ENCODE measurements at places on chromosomes 3 and 15. TPM values are rescaled to one million over a fixed set of nuclear protein-coding genes. Genes with fewer than 3 reads are reported as not detected.
A peak's percentile ranks its signal among the peaks of the same experiment; 100 is the strongest.

APOD gene
- total RNA-seq = not detected

NDUFB5 gene
- 77.7 TPM for total RNA-seq

CHDH gene
- total RNA-seq = 0.61 TPM

KLHL40 gene
- 0.44 TPM for total RNA-seq

GOLGA6D gene
- not detected for total RNA-seq

ATP13A5 gene
- total RNA-seq = not detected

GRCh38 chr3:124014366-124014942 lies 22.5 kb upstream of the ROPN1 start:
- DNase-seq = no peak

DNA sequence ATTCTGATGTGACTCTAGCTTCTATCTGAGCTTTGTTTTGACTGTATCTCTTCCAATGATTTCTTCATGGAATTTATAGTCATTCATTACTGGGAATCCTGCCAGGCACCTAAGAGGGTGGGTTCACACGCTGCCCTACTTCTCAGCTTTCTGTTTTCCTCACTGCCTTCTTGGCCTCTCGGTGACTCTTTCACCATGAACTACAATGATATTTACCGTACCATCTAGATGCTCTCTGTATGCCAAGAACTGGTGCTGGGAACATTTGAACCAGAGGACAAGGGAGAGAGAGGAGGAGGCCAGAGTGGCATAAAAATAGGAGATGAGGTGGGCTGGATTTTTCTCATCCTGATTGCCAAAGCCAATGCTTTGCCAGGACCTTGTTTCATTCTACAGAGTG lies 280.0 kb upstream of the P2RY1 start:
- DNase-seq = no peak

- DNase-seq = no peak
Measured at GRCh38 chr3:106048946-106049481, 180.2 kb upstream of the CBLB start.

DNA sequence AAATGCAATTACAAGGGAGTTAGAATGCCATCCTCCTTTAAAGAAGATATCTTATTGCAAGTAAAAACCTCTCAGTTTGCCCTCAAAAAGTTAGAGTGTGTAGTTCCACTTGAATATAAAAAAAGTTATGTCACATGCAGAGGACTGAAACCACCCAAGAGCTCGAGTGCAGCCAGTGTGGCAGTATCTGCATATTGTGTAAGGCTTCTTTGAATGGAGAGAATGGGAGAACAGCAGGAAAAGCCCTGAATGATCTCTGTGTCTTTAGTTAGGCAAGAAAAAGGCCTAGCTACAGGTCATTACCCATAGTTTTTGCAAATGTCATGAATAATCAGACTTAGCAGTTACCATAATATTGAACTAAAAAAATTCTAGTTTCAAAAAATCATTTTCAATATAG lies 13.9 kb upstream of the TEX9 start:
- no peak for DNase-seq

- DNase-seq = peak; percentile 76
Measured at GRCh38 chr15:99343881-99344551, 92.7 kb downstream of the LRRC28 start.

DNA sequence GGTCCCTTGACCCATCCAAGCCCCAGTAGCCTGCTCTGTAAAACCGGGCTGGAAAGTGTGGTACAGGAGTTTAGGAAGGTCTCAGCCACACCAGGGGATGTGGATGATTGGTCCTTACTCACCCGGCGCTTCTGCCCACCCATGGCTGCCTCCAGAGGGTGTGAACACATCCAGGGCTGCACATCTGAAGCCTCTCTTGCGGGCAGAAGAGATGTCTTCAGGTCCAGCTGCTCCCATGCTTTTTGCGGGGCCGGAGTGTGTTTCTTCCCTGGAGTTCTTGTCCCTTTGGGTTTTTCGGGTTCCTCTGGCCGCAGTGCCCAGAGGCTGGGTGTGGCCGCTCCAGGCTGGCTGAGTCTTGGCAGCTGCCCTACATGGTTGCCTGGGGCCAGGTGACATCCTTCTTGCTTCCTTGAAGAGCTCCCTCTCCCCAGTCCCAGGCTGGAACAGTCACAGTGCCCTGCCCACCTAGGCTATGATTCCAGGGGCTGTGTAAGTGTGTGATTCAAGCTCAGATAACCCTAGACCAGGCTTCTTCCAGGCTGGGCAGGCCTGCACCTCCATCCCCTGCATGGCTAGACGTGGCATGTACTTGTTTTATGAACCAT lies 33.9 kb downstream of the HDAC11 start:
- DNase-seq = no peak

GRCh38 chr3:153596401-153596800 lies 434.4 kb downstream of the RAP2B start:
- no peak for DNase-seq

GRCh38 chr3:30692498-30693130 lies 86.2 kb downstream of the TGFBR2 start:
- DNase-seq = no peak

- DNase-seq = no peak
Measured at GRCh38 chr3:10774825-10775224, 41.2 kb upstream of the SLC6A11 start.

DNA sequence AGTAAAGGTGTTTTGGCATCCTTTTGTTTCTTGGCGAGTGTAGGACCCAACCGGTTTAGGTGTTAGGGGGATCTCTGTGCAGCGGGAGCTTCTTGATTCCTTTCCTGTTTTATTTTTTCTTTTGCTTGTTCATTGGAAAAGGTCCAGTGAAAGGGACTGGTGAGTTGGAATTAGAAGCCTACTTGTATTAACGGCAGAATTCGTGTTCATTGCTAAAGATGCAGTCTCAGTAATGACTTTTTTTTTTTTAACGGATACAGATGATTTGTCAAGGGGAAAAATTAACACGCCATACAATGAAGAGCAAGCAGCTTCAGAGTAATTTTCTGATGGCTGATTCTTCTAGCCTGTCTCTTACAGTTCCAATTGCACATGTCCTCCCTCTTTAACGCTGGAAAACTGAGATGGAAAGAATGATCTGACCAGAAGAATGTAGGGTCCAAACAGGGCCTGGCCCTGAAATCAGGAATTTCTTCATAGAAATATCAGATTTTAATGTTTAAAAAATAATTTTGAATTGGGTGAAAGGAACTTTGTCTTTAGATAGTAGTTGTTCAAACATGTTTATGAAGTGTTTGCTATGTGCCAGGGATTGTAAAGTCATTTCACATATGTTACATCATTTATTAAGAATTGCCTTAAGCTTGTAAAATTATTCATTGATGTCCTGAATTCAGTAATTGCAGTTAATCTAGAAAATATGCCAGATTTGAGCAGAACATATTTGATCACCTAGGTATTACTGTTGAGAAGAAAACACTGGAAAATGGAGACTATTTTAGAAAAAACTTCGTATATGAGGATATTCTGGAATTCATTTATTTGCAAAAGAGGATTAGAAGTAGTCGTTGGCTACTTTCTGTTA lies 1.4 kb downstream of the MAPK6 start:
- no peak for DNase-seq

DNA sequence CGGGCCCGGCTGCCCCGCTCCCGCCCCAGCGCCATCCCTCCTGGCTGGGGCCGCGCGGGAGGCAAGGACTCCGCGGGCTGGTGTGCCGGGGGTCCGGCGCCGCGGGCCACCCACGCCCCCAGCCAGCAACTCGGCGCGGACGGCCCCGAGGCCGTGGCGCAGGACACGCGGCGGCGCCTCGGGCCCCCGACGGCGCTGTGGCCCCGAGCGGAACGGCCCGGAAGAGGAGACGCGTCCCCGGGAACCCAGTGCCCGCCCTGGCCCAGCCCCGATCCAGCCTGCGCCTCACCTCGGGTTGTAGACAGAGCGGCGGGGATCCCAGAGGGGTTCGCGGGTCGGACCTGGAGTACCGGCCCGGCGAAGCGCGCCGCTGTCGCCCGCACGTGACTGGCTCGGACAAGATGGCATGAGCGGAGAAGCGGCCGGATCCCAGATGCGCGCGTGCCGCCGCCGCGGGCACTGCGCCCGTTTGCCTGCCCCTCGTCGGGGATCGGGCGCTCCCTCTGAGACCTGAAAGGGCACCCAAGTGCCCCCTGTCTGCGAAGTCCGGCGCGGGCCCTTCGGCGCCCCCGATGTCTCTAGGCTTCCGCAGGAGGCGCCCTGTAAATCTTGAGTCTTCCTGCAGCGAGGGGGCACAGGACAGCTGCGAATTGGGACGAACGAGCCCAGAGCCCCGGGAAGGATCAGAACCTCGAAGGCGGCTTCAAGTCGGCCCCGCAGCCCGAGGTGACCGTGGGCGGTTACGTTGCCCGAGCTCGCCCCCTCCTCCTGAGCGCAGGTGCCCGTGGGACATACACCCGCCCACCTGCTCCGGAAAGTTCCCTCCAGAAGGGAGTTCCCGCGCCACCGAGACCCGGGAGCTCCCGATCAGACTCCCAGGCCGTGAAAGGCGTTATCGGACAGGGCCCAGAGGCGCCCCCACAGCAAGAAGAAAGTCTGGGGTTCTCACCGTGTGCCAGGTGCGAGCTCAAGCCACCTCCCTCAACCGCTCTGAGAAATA lies 598 bp upstream of the SFMBT1 start:
- DNase-seq = peak; percentile 60

DNA sequence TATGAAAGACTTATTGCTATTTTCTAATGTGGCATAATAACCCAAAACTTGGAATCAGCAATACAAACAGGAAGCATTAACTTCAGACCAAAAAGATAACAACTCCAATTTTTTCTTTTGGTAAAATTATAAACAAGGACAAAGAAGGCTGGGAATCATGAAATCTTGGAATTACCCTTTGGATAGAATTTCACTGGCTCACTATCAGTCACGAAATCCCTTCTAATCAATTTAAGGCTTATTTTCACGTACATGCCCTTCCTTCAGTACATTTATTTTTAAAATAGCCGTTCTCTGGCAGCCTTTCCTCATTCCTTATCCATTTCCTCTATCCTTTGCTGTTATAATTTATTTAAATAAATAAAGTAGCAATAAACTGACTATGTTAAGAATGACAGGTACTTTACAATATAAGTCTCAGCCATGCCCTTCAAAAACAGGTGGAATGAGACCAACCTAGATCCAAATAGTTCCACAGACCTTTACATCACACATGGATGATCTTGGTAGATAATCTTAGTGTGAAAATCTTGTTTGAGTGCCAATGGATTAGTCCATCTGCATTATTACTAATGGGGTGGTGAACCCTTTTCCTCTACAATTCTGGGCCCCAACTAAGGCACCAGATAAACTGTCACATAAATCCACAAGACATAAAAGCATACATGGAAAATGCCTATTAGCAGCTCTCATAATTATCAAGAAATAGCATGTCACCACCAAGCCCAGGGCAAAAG lies 38.9 kb downstream of the ABI3BP start:
- no peak for DNase-seq

- DNase-seq = no peak
Measured at GRCh38 chr15:54387799-54388198, 409.6 kb downstream of the UNC13C start.

DNA sequence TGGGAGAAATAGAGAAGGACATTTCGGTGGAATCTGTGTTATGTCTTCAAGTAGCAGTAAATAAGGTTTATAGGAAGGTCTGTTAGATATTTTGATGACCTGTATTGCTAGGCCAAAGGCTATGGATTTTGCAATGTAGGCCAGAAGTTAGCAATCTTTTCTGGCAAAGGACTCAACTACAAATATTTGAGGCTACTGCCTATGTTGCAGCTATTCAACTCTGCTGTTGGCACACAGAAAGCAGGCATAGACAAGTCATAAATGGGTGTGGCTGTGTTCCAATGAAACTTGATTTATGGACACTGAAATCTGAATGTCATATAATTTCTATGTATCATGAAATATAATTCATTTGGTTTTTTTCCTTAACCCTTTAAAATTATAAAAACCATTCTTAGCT lies 438.7 kb upstream of the C2CD4B start:
- DNase-seq = no peak

GRCh38 chr3:151379083-151379734 lies 5.3 kb downstream of the P2RY12 start:
- peak; percentile 69 for DNase-seq

- no peak for DNase-seq
Measured at GRCh38 chr3:187667526-187667925, 2.7 kb downstream of the SST start.

DNA sequence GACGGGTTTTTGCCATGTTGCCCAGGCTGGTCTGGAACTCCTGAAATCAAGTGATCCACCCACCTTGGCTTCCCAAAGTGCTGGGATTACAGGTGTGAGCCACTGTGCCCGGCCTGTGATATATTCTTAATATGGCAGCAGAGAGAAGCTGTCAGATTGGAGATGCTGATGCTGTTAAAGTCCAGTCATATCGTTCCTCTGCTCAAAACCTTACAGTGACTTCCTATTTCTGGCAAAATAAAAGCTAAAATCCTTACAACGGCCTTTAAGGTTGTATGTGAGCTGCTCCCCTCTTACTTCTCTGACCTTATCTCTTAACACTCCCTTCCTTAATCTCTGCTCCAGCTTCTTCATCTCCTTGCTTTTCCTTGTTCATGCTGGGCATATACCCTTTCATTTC lies 26.6 kb upstream of the MGA start:
- no peak for DNase-seq

DNA sequence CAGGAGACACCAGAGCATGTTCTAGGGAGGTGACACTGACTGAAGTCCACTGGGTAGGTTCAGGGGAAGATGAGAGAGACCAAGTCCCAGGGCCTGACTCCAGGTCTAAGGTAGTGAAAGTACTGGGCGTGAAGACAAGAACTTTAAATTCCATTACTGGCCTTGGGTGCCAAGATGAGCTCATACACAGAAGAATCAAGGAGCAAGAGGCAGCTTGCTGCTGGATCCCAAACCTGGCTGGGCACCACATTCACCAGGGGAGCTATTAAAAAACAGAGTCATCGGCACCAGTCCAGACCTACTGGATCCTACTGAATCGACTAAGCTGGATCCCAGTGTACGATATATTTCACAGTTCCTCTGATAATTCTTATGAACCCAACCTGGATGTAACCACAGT lies 42.1 kb upstream of the ATG7 start:
- DNase-seq = no peak

DNA sequence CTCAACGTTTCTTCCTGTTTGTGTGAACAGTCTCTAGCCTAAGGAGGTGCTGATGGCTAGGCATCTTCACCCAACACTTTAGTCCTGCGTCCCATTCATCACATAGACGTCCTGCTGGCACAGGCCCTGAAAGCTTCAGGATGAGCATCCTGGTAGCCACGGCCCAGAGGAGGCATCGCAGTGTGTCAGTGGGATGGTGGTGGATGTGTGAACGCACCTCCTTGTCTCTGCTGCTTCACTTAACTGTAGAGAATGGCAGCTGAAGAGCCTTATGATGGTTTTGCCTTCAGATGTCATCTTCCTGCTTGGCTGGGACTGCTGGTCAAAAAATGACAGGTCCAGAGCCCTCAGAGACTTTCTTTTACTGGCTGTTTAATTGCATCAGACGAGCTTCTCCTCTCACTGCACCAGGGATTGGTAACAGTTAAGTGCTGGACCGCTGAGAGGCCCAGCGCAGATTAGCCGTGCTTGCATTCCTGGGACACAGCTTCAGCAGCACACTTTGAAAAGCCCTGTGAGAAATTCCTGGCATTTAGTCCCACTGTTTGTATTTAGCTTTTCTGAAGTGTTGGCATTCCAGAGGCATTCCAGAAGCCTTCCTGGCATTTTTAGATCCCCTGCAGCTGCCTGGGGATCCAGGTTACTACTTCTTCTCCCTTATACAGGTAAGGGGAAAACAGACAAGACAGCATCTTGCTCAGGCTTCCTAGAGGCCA lies 132.4 kb upstream of the PLXNA1 start:
- DNase-seq = no peak
